NAMALWA (cell line): ENCODE measurements at places on chromosomes 3 and 15.

GRCh38 chr15:81813215-81813614 lies 232.6 kb downstream of the MEX3B start:
- no peak for DNase-seq

DNA sequence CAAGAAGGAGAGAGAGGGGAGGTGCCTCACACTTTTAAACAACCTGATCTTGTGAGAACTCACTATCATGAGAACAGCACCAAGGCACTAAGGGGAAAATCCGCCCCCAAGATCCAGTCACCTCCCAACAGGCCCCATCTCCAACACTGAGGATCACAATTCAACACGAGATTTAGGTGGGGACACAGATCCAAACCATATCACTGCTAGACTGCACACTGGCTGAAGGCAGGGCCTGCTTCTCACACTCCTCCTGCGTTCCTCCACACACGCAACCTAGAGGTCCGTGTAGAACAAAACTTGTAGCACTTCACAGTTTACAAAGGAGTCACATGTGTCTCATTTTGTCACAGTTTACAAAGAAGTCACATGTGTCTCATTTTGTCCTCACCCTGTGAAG lies 97.8 kb downstream of the DAPK2 start:
- DNase-seq, result no peak

DNA sequence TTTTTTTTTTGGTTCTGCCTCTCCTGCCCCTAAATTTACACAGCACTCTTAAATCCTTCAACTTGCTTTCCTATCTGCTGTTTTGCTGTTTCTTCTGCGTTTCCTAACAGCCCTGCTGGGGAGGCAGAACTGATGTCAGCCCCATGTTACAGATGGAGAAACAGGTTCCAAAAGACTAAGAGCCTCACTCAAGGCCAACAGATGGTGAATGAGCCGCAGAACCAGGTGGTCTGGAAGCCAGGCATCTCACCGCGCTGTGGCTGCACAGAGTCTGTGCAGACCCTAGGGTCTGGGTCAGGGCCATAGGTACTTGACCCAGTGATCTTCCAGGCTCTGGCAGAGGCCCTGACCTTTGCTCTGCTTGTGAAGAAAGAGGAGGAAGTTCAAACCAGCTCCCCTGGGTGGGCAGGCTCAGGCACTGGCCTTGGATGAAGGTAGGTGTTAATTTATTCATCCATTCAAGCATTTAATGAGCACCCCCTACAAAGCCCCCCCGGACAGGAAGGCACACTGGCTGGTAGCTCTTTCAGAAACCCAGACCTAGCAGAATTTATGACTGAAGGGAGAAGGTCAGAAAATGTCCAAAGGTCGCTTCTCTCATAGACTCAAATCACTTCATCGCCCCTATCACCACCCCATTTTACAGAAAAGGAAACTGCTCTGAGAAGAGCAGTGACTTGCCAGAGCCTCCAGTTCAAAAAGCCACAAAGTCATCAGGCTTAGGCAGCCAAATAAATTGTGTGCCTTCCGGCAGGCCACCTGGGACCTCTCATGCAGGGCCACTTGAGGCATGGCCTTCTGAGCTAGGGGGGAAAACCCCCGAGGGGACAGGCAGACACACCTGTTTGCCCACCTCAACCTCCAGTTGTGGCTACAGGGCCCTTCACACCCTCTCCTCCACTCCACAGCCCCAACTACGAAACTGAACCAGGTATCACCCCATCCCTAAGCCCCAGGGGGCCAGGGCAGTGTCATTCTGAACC lies 2.7 kb downstream of the CHDH start:
- no peak for DNase-seq

GRCh38 chr15:45921376-45921775 lies 286.5 kb downstream of the SQOR start:
- no peak for DNase-seq

- peak; percentile 64 for DNase-seq
Observed at GRCh38 chr3:196517919-196518318, 2.8 kb upstream of the SMCO1 start.

- DNase-seq, result no peak
Observed at GRCh38 chr3:153349108-153349499, 187.1 kb downstream of the RAP2B start.

DNA sequence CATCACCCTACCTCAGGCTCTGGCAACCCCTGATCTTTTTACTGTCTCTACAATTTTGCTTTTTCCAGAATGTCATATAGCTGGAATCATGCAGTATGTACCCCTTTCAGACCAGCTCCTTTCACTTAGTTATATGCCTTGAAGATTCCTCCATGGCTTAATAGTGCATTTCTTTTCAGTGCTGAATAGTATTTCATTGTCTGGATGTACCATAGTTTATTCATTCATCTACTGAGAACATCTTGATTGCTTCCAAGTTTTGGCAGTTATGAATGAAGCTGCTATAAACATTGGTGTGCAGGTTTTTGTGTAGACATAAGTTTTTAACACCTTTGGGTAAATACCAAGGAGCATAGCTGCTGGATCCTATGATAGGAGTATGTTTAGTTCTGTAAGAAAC lies 50.8 kb upstream of the ANP32A start:
- DNase-seq, result no peak

GRCh38 chr15:37105889-37106288 lies 5.5 kb upstream of the MEIS2 start:
- DNase-seq, result no peak

DNA sequence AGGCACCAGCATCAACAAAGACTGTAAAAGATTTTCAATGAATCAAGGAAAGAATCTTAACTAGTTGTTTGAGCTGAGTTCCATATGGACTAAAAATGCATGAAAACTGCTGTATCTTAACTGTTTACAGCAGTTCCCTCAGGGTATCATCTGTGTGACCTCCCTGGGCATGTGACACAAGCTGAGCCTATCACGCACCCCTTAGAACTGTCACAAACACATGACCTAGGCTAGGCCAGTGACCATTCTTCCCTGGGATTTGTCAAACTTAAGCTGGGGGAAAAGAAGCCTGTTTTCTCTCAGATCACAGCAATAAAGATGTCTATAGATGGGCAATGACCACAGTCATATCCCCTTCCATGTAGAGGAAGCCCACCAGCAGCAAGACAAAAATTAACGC lies 35.7 kb downstream of the IGF2BP2 start:
- no peak for DNase-seq

DNA sequence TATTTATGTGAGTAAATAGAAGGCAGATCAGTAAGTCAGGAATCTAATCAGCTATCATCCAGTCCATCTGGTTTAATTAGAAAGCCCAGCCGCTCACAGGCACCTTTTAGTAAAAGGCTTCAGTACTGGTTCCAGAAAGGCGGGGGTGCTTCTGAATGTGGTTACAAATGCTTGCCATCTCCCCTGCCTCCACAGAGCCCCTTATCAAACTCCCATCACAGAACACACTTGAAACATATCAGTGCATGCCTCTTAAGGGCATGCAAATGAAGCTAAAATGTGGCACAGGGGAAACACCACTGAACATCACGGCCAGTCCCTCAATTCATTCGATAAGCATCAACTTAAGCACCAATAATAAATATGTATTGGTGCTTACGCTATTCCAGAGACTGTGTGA lies 261.4 kb downstream of the RORA start:
- DNase-seq, result no peak

DNA sequence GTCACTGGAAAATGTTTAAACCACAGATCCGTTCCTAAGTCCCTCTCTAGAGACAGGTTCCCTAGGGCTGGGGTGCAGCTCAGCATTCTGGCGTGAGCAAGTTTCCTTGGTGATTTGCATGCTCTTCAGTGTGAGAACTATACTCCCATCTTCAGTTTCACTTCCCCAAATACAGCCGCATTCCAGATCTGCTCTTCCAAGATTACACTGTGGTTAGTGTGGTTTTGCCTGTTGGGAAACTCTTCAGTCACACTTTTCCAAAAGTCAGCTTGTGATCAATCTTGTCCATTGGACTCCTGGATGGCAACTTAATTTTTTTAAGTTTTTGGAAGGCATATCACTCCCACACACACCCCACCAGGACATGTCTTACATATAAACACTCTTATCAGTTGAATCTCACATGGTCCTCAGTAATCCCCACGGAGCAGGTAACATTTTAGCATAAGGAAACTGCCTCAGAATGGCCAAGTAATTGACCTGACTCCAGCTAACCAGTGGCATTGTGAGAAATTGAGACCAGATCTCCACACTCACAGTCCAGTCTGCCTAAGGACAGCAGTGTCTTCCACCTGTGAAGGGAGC lies 33.5 kb upstream of the PTPN23 start:
- DNase-seq, result peak; percentile 58

DNA sequence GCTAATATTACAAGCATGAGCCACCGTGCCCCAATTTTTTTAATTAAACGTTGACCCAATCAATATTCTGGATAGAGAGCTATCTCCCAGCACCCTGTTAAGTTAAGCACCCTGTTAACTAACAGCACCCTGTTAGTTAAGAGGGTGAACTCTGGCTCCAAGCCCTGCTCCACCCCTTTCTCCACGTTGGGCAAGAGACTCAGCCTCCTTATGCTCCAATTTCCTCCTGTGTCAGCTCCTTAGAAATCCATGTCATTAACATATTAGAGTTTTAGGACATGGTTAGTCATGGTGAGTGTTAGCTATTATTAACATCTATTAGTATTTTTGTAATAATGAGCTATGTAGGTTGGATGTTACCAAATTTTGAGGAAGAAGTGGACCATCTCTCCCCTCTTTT lies 217.2 kb upstream of the UBE2E1 start:
- no peak for DNase-seq

DNA sequence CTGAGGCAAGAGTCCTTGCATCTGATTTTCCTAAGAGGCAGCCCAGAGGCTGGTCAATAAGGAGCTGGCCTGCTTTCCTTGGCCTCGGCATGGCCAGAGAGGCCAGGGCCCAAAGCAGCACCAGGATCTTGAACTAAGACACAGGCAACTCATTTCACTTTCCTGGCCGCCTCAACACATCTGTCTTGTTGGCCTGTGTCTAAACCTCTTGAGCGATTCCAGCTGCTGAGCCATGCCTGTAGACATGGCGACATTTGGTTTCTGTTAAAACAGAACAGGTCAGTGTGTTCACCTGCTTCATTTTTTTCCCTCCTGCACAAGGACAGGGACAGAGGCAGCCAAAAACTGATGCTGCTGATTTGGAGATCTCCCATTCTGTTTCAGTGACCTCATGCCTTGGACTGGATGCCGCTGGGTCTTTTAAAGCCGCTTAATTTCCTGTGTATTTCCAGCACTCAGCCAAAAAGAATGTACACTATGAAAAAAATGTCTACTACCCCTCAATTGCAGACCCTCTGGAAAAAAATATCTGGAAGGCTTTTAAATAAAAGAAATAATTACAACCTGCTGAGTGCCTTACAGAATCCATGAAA lies 266.6 kb upstream of the ICE2 start:
- no peak for DNase-seq

DNA sequence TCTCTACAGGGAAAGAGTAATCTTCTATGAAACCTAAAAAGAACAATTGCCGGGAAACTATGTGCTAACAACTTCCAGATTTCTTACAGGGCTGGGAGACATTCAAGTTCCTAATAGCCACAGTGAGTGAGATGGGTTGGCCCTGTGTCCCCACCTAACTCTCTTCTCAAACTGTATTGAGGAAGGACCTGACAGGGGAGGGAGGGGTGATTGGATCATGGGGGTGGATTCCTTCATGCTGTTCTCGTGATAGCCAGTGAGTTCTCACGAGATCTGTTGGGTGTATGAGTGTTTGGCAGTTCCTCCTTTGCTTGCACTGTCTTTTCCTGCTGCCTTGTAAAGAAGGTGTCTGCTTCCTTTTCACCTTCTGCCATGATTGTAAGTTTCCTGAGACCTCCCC lies 958.7 kb downstream of the AGBL1 start:
- peak; percentile 7 for DNase-seq

DNA sequence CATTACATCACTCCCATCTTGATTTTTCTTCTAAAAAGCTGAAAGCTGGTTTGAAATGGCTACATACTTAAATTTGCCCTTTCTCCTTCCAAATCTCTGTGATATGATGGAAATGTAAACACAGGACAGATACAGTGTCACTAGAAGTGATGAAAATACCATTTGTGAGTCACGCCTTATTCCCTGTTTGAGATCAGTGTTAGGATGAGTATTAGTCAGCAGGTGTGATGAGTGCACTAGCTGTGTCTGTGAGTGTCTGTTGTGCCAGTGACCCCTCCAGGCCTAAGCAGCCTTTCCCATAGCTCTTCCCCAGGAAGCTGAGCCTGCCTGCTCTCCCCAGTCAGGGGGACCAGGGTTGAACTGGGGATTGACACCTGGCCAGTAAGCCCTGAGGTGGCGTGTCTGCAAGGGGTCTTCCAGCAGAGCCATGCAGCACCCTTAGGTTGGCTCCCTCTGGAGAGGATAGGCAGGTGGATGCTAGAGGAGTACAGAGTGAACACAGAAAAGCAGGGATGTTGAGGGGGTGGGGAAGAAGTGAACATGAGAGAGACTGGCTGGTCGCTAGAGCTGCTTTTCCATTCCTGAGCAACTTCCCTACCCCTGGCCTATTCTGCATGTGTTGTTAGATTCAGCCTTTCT lies 92.0 kb downstream of the PDE8A start:
- no peak for DNase-seq

GRCh38 chr3:162130582-162130981 lies 634.0 kb downstream of the OTOL1 start:
- no peak for DNase-seq
